ENCODE measurements at places on chromosomes 5 and 9.

DNA sequence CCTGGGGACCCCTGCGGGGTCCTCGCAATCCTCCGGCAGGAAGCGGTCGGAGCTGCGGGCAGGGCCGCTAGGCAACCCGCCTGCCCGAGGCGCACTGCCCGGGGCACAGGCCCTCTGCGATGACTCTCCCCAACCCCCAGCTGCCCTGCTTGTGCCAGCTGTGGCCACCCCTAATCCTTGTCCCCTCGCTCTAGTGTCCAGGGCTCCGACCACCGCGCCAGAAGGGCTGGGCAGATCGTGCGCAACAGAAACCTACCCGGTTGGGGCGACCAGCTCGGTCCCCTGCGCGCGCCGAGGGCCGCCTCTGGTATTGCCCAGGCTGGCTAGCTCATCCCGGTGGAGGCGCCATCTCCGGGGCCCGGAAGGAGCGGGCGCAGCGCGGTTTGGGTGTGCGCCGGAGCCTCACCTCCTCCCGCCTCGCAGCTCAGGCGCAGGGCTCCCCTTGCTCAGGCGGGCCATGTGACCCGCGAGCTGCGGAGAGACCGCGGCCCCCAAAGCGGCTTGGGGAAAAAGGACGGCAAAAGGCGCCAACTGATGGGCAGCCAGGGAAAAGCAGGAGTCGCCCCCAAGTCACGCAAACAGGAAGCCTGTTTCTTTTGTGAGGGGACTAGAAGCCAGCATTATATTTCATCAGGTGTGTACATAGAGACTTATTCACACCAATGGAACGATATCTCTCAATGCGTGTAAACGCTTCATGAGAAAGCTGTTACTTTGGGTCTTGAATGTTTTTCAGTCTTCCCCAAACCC lies 46.8 kb upstream of the RNF20 start:
- no peaks in the 10 kb centered on the region for H3K27me3 ChIP-seq
- H3K4me1 ChIP-seq: peaks cover 56% of the 10 kb centered on the region
- no peak for DNase-seq

DNA sequence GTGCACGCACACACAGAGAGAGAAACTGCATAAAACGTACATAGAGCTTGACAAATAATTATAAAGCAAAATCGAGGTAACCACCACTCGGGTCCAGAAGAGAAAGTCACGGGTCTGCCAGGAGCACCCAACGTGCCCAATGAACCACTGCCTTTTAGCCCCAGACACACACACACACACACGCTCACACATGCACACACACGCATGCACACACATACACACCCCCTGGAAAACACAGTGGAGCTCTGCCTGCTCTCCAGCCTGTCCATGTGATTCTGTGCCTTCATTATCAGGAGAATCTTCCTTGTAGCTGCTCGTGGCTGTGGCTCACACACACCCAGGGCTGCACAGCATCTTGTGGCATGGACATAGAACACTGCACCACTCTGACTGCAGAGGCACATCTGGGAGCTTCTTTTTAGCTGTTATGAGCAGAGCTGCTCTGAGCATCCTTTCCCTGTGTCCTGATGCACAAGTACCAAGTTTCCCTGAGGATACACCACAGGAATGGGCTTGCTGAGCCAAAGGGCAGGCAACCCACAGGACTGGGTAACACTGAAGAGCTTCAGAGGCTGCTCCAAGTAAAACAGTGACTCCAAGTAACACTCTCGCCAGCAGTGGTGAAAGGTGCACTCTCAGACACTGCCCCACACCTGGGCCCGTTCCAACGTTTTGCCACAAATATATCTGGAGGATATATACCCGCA lies 58.9 kb downstream of the CAMSAP1 start:
- no peaks in the 10 kb centered on the region for H3K27me3 ChIP-seq
- H3K36me3 ChIP-seq: peaks cover 8% of the 10 kb centered on the region
- no peak overlapping the region for H3K4me3 ChIP-seq
- H3K4me1 ChIP-seq: no peaks in the 10 kb centered on the region
- no peak for DNase-seq
- H3K27ac ChIP-seq: no peak overlapping the region

DNA sequence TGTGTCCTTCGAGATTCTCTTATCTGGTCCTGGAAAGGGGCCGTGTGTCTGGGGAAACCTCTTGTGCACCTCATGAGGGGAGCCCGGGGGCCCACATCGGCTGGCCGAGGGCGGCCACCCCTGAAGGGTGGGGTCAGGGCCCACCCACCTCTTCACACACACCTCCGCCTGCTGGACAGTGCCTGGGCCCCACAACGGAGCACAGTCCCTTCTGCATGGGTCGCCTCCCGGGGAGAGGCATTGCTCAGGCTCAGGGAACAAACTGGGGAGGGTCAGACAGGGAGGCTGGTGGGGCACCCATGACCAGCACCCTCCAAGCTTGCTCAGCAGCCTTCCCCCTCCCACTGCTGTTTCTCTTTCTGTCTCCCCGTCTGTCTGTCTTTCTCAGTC lies 1.3 kb upstream of the LRRC14B start:
- DNase-seq: no peak
- H3K27me3 ChIP-seq: no peaks in the 10 kb centered on the region
- H3K36me3 ChIP-seq: no peaks in the 10 kb centered on the region
- peaks cover 27% of the 10 kb centered on the region for H3K4me1 ChIP-seq
- no peak overlapping the region for H3K4me3 ChIP-seq
- no peak overlapping the region for H3K27ac ChIP-seq

- H3K4me1 ChIP-seq: peaks cover 38% of the 10 kb centered on the region
- peak overlapping the region; percentile 80 for H3K27ac ChIP-seq
- no peaks in the 10 kb centered on the region for H3K36me3 ChIP-seq
Observed at GRCh38 chr5:95823218-95823737, 752 bp upstream of the GLRX start.

DNA sequence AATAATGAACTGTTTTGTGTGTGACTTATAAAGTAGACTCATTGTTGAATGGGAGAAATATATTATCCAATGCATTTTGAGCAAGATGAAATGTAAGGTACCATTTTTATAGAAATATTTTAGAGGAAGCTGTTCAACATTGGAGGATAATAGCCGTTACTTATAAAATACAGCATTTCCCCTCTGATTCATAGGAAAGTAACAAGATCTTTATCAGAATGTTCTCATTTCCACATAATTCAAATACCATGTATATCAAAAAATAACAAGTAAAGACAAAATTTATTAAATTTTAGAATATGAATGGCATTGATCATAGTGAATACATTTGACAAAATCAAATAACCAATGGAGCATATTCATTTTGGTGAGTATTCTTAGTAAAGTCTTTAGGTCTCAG lies 346.7 kb upstream of the PTGER4 start:
- H3K36me3 ChIP-seq: no peaks in the 10 kb centered on the region
- H3K4me3 ChIP-seq: no peak overlapping the region
- no peaks in the 10 kb centered on the region for H3K4me1 ChIP-seq
- H3K27ac ChIP-seq: no peak overlapping the region

DNA sequence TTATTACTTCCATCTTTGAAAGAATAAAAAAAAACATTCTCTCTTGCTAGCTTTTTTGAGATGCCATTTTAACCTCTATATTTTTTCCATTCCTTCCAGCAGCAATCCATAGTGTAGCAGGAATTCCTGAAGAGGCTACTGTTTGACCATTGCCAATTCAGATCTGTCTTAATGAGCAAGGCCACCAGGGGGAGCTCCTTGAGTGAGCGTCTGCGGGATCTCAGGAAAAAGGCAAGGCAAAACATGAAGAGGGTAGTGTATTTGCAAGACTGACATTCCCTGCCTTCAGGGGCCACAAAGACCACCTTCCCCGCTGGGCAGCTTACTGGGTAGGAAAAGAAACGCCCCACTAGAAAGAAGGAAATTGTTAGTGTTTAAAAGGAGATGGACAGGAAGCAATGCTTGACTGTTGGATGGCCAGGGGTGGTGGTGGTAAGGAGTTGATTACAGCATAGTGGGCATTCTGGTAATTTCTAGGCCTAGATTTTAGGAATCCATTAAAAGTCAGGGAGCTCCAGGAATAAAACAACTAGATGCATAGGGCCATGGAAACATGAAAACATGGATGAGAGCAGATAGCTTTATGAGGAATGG lies 206.6 kb upstream of the HAPLN1 start:
- no peaks in the 10 kb centered on the region for H3K4me1 ChIP-seq
- H3K27me3 ChIP-seq: no peaks in the 10 kb centered on the region
- H3K27ac ChIP-seq: no peak overlapping the region
- H3K4me3 ChIP-seq: no peak overlapping the region
- DNase-seq: no peak
- no peaks in the 10 kb centered on the region for H3K36me3 ChIP-seq

DNA sequence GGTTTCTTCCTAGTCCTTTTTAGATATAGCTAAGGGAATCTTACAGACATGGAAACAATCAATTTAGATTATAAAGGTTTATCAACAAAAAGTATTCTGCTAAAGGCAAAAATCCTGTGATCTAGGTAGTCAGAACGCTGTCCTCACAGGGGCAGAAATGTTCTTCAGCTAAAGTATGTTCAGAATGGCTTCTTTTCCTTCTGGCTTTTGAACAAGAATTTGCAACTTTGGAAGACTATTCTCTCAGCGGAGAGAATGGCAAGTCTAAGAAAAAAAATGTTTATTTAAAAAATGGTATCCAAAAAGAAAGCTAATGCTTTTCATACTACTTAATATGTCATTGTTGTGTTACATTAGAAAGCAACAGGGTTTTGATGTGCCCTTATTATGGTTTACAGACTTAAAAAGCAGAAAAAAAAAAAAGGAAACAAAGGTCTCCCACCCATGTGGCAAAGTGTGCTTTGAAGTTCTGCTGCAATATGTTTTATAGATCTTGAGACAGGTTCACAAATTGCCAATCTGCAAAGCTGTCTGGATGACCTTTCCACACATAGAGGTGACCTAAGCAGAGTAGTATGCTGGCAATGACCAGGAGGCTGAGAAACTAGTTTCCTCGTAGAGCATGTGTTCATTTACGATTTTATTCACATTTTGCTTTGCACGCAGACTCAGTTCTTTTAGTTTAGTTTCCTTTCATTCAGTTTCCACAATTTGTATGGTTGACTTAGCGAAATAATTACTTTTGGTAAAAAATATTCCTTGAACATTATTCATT lies 45.1 kb upstream of the PJA2 start:
- H3K4me3 ChIP-seq: no peak overlapping the region
- DNase-seq: no peak
- no peaks in the 10 kb centered on the region for H3K36me3 ChIP-seq
- H3K27ac ChIP-seq: peak overlapping the region; percentile 47

- H3K4me1 ChIP-seq: peaks cover 27% of the 10 kb centered on the region
- peaks cover 100% of the 10 kb centered on the region for H3K27me3 ChIP-seq
- H3K4me3 ChIP-seq: no peak overlapping the region
Observed at GRCh38 chr9:124008303-124008693, 3.3 kb upstream of the LHX2 start.

- no peaks in the 10 kb centered on the region for H3K36me3 ChIP-seq
- H3K4me1 ChIP-seq: no peaks in the 10 kb centered on the region
- no peak overlapping the region for H3K4me3 ChIP-seq
- H3K27ac ChIP-seq: no peak overlapping the region
Observed at GRCh38 chr9:111131211-111131610, 92.9 kb upstream of the LPAR1 start.

DNA sequence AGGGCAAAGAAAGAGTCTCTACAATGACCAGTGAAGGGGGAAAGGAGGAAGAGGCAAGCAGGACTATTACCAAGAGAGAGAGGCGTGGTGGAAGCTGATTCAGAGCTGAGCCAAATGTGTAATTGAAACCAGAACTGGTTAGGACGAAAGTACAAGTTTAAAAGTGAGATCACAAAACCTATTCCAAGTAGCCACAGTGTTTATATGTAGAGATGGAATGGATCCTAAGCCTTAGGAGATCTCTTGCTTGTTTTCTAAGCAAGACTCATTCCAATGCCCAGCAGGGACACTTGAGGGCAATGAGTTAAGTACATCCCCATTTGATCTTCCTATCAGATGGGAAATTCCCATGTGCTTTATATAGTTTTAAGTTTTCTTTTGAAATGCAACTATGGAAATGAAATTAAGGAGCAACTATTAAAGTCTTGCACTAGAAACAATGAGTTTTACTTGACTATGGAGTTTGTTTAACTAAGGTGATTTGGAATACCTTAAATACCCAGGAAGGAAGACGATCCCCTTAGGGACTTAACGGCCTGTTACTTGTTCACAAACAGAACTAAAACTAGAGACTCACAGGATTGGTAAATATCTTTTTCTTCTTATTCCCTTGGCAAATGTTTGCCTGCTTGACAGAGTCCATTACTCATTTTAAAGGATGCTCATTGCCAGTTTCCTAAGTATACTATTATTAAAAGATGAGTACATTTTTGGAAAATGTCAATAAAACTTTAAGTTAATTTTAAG lies 51.1 kb upstream of the SNX2 start:
- DNase-seq: no peak
- no peak overlapping the region for H3K27ac ChIP-seq
- no peak overlapping the region for H3K4me3 ChIP-seq
- no peaks in the 10 kb centered on the region for H3K27me3 ChIP-seq
- no peaks in the 10 kb centered on the region for H3K36me3 ChIP-seq
- peaks cover 22% of the 10 kb centered on the region for H3K4me1 ChIP-seq

- H3K36me3 ChIP-seq: peaks cover 20% of the 10 kb centered on the region
- no peaks in the 10 kb centered on the region for H3K27me3 ChIP-seq
- H3K4me3 ChIP-seq: no peak overlapping the region
- DNase-seq: no peak
Observed at GRCh38 chr9:135100241-135100681, 12.8 kb downstream of the OLFM1 start.

- no peaks in the 10 kb centered on the region for H3K36me3 ChIP-seq
- H3K27ac ChIP-seq: peak overlapping the region; percentile 50
- DNase-seq: no peak
- peaks cover 15% of the 10 kb centered on the region for H3K4me1 ChIP-seq
- H3K4me3 ChIP-seq: no peak overlapping the region
- H3K27me3 ChIP-seq: peaks cover 78% of the 10 kb centered on the region
Observed at GRCh38 chr5:180645274-180646204, 3.9 kb downstream of the FLT4 start.

Measured in esophagus squamous epithelium (tissue), 5 donors.